ENCODE measurements at places on chromosomes 6 and 20.

GRCh38 chr6:35061102-35061615 lies 80.0 kb downstream of the TCP11 start:
- no peak for DNase-seq

DNA sequence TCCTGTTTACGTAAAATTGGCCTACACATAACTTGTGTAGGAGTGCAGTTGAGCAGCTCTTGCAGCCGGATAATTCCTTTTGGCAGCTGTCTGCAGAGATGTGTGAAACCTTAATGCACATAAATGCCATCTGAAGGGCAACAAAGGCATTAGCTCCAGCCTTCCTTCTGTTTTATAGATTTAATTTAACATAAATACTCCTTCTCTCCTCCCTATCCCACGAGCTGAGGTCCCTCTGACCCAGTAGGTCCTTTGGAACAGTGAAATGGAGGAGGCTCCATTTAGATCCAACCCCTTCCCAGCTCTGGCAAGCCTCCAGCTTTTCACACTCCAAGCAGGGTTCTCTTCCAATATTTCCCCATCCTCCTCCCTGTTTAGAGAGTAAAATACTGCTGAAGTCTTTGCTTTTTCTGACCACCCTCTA lies 6.5 kb downstream of the PLEKHG1 start:
- no peak for DNase-seq

GRCh38 chr6:153476243-153476642 lies 345.2 kb upstream of the RGS17 start:
- DNase-seq, result no peak

DNA sequence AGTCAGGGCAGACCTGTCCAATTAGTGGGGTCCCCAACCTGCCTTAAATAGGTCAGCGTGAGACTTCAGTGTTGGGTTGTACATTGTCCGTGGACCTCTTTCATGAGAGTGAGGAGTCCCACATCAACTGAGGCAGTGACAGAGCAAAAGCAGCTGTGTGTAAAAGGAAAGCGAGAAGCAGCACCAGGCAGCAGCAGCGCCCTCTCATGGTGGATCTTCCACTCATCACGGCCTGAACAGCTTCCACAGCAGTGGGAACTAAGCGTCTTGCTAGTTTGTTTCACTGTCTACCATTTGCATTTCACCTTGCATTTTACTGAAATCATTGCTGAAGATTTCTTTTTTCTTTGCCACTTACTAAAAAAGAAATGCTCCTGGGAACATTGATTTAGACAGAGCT lies 333.8 kb downstream of the PKHD1 start:
- no peak for DNase-seq

GRCh38 chr6:15033850-15034203 lies 212.0 kb upstream of the JARID2 start:
- DNase-seq, result no peak

- DNase-seq, result no peak
Observed at GRCh38 chr20:24134284-24134683, 145.7 kb upstream of the GGTLC1 start.

DNA sequence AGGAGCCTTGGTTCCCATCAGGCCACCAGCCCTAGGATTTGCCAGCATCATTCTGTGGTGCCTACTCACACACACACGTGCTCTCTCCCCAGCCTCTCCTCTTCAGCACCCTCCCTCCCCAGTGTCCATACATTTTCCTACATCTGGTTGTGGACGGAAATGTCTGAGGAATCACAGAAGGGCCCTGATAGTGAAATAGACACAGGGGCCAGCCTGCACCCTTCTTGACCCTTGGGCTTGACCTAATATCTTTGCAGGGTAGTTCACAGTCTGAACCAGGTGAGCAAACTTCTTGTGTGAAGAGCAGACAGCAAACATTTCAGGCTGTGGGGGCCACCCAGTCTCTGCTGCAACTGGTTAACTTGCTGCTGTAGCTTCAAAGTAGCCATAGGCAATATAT lies 108.5 kb upstream of the NXT1 start:
- no peak for DNase-seq

DNA sequence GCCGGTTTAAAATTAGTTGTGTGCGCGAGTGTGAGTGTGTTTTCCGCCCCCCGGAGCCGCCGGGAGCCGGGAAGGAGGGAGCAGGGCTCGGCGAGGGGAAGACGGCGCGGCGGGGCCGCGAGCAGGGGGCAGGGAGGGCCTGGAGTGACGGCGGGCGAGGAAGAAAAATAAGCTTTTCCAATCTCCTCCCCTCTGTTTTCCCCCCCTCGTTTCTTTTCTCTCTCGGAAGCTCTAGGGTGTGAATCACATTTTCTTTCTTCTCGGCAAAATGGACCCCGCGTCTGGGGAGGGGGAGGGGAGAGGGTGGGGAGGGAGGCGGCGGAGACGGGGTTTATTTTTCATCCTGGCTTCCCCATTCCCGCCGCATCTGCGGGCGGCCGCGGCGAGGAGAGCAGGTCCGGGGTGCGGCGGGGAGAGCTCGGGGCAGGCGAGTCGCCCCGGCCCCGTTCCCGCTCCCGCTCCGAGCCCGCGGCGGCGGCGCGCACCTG lies 881 bp downstream of the BICRAL start:
- DNase-seq, result peak; percentile 46

All from GM19239 (cell line).